Stimulated activated CD4-positive, alpha-beta T cell treated with anti-CD3 and anti-CD28 coated beads, Interleukin-2, amount 100 ng/mL, for 24 hours (primary cell): ENCODE measurements at places on chromosomes 5 and 9.
A peak's percentile ranks its signal among the peaks of the same experiment; 100 is the strongest.

DNA sequence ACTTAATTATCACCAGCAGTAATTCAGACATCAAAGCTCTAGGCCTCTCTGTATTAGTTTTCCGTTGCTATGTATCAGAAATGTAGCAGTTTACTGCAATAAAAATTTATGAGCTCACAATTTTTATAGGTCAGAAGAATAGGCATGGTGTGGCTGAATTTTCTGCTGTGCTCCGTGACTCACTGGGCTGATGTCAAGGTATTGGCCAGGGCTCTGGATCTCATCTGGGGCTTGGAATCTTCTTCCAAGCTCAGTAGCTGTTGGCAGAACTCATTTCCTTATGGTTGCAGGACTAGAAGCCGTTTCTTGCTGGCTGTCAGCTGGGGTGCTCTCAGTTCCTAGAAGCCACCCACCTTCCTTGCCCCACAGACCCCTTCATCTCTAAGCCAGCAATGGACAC is 66.3 kb downstream of the PSAT1 start:
- no peak for DNase-seq

- no peak for DNase-seq
Observed at GRCh38 chr5:5979377-5979760, 399.0 kb downstream of the MED10 start.

DNA sequence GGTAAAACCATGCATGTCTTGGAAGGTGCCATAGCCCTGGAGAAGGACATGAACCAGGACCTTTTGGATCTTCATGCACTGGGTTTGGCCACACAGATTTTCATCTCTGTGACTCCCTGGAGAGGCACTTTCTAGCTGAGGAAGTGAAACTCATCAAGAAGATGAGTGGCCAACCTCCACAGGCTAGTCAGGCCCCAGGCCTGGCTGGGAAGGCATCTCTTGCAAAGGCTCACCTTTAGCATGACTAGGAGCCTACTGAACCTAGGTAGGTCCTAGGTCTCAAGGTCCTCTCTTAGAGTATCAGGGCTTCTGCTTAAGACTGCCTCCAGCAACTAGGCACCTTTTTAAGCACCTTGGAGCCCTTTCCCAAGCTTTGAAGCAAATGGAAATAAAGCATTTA is 1448.7 kb upstream of the ACO1 start:
- no peak for DNase-seq

DNA sequence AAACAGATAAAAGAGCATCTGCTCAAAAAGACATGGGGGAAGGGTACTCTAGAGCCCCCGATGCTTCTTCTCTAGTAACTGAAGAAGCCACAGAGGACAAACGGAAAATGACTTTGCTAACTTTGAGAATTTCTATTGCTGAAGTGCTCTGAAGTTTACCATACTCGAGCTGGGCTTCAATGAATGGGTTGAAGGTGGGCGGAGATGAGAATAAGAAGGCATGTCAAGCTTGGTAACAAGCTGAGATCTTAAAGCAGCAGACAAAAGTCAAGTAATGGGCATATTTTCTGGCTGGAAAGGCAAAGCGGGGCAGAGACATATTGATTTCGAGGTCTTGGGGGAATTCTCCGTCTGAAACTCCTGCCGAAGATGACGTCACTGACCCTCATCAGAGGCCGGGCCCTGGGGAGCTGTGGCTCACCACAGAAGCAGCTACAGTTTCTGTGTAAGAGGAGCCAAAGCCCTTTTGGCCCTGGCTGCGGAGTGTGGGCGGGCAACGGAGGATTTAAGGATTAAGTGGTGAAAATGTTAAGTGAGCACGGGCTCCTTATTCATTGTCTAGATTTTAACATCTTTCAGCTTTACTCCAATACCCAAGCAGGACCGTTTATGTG is 115.8 kb upstream of the SLIT3 start:
- DNase-seq: no peak

DNA sequence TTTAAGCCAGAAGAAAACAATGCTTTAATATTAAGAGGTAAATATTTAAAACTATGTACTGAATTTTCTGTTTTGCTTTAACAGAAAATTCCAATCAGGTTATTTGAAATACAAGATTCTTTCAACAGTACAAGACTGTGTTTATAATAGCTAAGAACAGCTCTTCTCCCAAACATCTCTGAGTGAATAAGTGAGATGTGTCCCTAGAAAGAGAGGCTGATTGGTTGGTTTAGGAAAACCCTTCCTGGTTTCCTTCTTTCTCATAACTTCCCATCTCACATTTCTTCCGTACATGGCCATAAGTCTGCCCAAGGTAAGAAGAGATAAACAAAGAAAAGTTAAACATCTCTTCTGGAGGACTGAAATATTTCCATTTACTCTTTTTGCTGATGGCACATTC is 145.9 kb downstream of the FANCC start:
- no peak for DNase-seq

- no peak for DNase-seq
Observed at GRCh38 chr5:151570512-151571269, 20.4 kb downstream of the FAT2 start.

- peak; percentile 77 for DNase-seq
Observed at GRCh38 chr5:169637085-169637548, at the start of gene DOCK2. DOCK2 (plus strand) TSS chr5:169637275; CDS start chr5:169637327, 52 bp downstream.

DNA sequence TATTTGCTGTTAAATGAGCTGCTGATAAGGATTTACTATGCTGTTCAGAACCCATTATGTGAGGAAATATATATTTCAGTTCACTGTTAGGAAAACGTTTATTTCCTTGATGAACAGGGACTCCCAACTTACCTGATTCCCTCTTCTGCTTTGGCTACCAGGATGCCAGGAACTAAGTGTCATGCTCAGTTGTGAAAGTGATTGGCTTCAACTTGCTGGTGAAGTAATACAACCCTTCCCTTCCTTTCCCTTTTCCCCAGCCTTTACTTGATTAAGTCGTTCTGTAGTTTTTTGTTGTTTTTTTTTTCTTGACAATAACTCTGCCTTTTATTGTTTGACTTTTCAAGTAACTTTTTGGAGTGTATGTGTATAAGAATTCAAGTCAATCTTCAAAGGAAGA is 309.3 kb downstream of the DOCK8 start:
- DNase-seq: no peak

GRCh38 chr9:29555502-29555901 is 1982.2 kb upstream of the C9orf72 start:
- no peak for DNase-seq

DNA sequence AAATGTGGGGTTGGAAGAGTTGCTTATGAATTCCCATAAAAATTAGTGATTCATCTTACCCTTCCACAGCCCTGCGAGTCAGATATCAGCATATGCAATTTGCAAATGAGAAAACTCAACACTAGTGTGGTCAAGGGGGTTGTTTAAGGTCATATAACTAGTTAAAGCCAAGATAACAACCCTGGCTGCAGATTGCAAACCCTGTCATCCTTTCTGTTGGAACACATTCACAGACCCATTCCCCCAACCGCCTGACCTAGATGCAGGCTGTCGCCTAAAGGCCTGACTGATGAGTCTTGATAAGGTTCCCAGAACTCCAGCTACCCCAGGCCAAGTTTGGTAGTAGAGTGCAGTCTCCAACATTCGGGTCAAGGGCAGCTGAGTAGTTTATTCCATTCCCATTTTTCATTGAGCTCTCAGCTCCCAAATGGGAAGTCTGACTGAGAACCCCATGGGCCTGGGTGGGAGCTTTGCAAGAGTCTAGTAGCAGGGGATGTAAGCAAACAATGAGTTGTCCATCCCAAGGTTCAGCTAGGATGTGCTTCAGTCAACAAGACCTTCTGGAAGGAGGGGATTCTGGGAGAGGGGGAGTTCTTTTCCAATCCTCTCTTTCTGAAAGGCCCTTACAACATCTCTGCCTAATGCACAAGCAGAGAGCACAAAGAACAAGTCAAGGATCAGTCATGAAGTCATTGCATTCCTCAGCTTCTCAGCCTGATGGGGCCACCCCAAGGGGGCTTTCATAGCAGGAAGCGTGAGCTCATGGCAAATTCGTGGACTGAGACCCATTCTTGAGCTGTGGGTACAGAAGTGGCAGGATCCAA is 40.3 kb downstream of the ADAM19 start:
- no peak for DNase-seq

DNA sequence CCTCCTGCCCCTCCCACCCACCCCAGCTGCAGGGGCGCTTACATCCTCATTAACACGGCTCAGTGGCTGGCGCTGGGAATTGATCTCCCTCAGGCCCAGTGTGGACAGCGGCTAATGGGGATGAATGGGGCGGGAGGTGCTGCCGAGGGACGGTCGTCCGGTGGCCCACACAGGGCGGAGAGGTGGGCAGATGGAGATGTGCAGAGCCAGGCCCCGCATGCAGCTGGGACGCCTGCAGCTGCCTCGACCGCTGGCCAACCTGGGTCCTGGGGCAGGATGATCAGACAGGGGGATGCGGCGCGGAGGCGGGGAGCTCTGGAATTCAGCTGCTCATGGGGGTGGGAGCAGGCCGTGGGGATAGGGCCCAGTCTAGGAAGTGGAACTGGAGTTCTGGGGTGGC is 17.6 kb downstream of the TSPAN17 start:
- DNase-seq: no peak

GRCh38 chr9:124277420-124277819 is 19.7 kb downstream of the NEK6 start:
- no peak for DNase-seq

GRCh38 chr5:96283589-96283988 is 149.5 kb downstream of the PCSK1 start:
- no peak for DNase-seq
